ENCODE measurements at places on chromosomes 1 and 21.

DNA sequence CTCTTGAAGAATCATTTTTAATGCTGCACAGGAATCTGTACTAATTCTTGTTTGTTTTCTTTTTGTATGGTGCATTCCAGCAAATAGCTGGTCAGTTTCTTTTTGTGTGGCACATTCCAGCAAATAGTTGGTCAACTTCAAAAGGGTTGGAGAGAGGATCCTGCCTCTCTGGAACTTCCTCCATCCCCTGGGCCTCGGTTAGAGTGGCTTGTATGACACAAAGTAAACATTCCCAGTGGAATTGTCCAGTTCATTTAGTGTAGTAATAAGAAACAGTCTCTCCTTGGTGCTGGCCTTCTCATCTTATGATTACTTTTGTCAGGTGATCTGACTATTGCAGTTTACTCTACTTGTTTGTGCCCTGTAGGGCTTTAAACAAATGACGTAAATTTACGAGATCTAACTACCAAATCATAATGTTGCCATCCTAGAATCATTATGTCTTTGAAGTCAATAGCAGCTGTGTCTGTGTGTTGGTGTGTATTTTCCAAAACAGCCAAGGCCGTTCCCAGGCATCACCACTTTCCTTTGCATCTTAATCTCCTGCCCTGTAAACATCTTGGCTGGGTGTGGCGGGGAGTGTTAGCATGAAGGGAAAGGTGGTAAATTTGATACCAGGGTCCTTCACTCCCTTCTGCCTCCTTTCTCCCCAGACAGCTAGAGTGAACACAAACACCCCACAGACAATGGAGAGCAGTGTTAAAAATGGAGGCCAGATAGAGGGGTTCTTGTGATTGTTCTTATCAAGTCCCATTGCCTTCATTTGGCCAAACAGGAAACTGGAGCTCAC lies 77.9 kb downstream of the CDC7 start:
- DNase-seq: no peak

GRCh38 chr1:28078680-28079626 lies 9.5 kb downstream of the EYA3 start:
- no peak for DNase-seq

DNA sequence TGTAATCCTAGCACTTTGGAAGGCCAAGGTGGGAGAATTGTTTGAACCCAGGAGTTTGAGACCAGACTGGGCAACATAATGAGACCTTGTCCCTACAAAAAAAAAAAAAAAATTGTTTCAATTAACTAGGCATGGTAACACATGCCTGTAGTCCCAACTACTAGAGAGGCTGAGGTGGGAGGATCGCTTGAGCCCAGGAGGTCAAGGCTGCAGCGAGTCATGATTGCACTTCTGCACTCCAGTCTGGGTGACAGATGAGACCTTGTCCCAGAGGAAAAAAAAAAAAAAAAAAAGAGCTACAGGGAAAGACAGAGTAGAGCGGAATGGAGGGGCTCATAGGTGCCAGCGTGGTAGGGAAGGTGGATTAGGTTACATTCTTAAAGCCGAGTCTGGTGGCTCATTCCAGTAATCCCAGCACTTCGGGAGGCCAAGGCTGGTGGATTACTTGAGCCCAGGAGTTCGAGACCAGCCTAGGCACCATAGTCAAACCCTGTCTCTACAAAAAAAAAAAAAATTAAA lies 21.0 kb upstream of the PADI6 start:
- no peak for DNase-seq

DNA sequence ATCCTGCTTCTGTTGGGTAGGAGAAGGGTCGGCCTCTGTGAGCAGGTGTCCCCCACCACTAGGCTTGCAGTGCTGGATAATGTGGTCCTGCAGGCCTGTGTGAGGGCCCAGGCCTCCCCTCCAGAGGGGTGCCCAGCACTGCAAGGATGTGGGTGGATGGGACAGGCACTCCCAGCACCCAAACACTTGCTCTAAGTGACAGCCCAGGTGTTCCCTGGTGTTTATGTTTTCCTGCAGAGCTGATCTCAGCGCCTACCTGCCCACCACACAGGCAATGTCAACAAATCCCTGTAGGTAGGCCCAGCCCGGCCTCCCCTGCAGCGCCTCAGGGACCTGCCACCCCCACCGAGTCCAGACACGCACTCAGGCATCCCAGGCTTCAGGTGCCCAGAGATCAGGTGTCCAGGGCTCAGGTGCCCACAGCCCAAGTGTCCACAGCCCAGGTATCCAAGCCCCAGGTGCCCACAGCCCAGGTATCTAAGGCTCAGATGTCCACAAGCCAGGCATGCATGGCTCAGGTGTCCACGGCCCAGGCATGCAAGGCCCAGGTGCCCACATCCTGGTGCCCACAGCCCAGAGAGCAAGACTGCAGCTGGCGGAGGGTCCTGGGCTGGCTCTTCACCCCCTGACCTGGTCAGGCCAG lies 59.2 kb downstream of the WNT9A start:
- no peak for DNase-seq

- no peak for DNase-seq
Observed at GRCh38 chr1:197235355-197235754, 32.7 kb upstream of the CRB1 start.

GRCh38 chr1:228030451-228031201 lies 23.8 kb downstream of the WNT3A start:
- no peak for DNase-seq

All from stimulated activated CD4-positive, alpha-beta T cell treated with anti-CD3 and anti-CD28 coated beads, Interleukin-1b, Interleukin-23, amount 100 ng/mL, for 48 hours (primary cell).